ENCODE measurements at places on chromosomes 1 and 21. TPM values are rescaled to one million over a fixed set of nuclear protein-coding genes. Genes with fewer than 3 reads are reported as not detected.

The PLA2G2D gene
- total RNA-seq: not detected

GRCh38 chr1:242203262-242203661 lies 204.4 kb upstream of the MAP1LC3C start:
- no peaks in the 10 kb centered on the region for H3K27me3 ChIP-seq
- no peaks in the 10 kb centered on the region for H3K4me1 ChIP-seq
- H3K4me3 ChIP-seq: no peak overlapping the region
- no peak overlapping the region for H3K27ac ChIP-seq
- no peaks in the 10 kb centered on the region for H3K36me3 ChIP-seq
- no peak for DNase-seq

The KIRREL1 gene
- total RNA-seq: 9.7 TPM

GRCh38 chr1:247494767-247495166 lies 36.9 kb upstream of the OR2B11 start:
- no peak overlapping the region for H3K27ac ChIP-seq
- H3K4me3 ChIP-seq: no peak overlapping the region
- no peak for DNase-seq
- H3K27me3 ChIP-seq: no peaks in the 10 kb centered on the region
- no peaks in the 10 kb centered on the region for H3K4me1 ChIP-seq
- no peaks in the 10 kb centered on the region for H3K36me3 ChIP-seq

- H3K27me3 ChIP-seq: no peaks in the 10 kb centered on the region
- H3K4me3 ChIP-seq: no peak overlapping the region
- H3K4me1 ChIP-seq: peaks cover 34% of the 10 kb centered on the region
- no peak overlapping the region for H3K27ac ChIP-seq
- DNase-seq: no peak
These were observed 32.6 kb downstream of the B3GALT5 start for GRCh38 chr21:39645331-39645730.

DNA sequence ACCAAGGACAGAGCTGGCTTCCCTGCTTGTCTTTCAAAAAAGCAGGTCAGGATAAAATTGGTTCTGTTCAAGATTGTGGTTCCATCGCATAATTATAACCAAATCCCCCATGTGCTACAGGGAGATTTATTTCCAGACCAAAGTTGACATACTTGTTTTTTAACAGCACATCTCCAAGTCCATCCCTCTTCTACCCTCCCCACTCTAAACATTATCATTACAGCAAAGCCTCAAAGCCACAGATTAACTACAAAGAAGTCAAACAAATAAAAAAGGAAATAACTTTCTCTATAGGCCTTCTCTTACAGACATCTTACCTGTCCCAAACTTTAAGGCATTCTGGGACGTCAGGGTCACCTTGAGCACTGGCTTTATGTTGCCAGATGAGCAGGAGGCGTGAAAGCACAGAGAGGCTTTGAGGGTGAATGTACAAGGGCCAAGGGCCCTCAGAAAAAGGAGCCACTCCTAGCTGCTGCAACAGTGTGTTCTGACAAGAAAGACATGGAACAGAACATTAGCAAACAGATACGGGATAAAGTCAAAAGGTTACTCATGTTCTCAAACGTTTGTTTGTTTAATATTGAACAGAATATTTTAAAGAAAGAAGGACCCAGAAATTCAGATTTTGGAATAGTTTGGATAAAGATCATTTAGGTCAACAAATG lies 31.2 kb downstream of the UBR4 start:
- no peaks in the 10 kb centered on the region for H3K4me1 ChIP-seq
- no peak overlapping the region for H3K4me3 ChIP-seq
- DNase-seq: no peak
- H3K27me3 ChIP-seq: no peaks in the 10 kb centered on the region

DNA sequence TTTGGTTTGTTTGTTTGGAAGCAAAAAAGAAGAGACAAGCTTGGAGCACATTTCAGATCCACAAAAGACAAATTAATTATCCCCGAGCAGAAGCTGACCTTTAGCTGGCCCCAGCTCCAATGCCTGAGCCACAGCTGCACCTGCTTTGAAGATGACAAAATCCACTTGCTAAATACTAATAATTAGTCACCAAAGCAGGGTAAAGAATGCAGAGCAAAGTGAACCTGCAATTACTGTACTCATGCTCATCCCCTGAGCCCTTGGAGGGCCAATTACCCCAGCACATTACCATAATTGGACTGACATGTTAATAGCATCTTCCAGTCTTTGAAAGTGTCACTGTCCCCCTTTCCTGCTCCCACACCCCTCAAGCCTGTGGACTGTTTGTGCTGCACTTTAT lies 38.2 kb upstream of the KCND3 start:
- H3K4me3 ChIP-seq: no peak overlapping the region
- H3K36me3 ChIP-seq: no peaks in the 10 kb centered on the region
- no peaks in the 10 kb centered on the region for H3K27me3 ChIP-seq
- no peak for DNase-seq
- no peaks in the 10 kb centered on the region for H3K4me1 ChIP-seq
- no peak overlapping the region for H3K27ac ChIP-seq

GRCh38 chr1:234871039-234871709 lies 257.5 kb downstream of the TOMM20 start:
- H3K27me3 ChIP-seq: no peaks in the 10 kb centered on the region
- DNase-seq: no peak
- peaks cover 26% of the 10 kb centered on the region for H3K4me1 ChIP-seq
- no peaks in the 10 kb centered on the region for H3K36me3 ChIP-seq

DNA sequence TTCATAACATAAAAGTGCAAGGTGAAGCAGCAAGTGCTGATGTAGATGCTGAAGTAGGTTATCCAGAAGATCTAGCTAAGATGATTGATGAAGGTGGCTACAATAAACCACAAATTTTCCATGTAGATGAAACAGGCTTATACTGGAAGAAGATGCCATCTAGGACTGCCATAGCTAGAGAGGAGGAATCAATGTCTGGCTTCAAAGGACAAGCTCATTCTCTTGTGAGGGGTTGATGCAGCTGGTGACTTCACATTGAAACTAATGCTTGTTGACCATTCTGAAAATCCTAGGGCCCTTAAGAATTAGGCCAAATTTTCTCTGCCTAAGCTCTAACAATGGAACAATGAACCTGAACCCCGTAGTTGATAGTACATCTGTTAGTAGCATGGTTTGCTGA lies 34.0 kb downstream of the FLVCR1 start:
- peaks cover 31% of the 10 kb centered on the region for H3K36me3 ChIP-seq
- no peaks in the 10 kb centered on the region for H3K4me1 ChIP-seq
- no peak overlapping the region for H3K27ac ChIP-seq
- DNase-seq: no peak
- H3K4me3 ChIP-seq: no peak overlapping the region

DNA sequence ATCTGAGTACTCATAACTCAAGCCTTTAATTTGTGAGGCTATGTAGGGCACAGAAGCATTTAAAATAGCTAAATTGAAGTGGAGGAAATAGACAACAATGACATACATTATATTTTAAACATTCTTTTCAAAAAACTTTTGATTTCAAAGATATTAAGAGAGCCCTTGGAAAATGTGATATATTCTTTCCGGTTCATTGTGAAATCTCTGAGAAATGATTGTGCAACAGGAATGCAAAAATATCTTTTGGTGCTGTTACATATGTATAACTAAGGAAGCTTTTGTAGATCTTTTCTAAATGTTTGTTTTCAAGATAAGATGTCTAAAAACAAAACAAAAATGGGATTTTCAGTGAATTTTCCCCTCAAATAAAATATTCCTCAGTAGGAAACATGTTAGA lies 185.2 kb downstream of the LEPR start:
- no peaks in the 10 kb centered on the region for H3K36me3 ChIP-seq
- H3K27me3 ChIP-seq: no peaks in the 10 kb centered on the region
- H3K27ac ChIP-seq: no peak overlapping the region
- no peak for DNase-seq
- H3K4me3 ChIP-seq: no peak overlapping the region
- no peaks in the 10 kb centered on the region for H3K4me1 ChIP-seq

DNA sequence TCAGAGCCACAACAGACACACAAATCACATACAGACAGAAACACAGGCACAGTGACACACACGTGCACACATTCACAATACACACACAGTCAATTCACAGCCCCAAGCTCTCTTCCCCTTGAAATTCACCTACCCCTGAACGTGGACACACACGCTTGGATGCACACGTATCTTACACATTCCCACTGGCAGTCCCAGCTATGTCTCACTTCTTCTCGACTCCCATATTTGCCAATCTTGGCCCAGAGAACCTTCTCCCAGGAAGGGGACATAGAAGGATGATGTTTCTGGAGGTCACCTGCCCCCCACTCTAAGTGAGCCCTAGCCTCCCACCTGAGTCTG lies 1.6 kb downstream of the CRYBG2 start:
- H3K27ac ChIP-seq: no peak overlapping the region
- no peaks in the 10 kb centered on the region for H3K36me3 ChIP-seq
- H3K27me3 ChIP-seq: no peaks in the 10 kb centered on the region
- H3K4me3 ChIP-seq: no peak overlapping the region
- DNase-seq: no peak
